ENCODE measurements at places on chromosomes 6 and 20.
A peak's percentile ranks its signal among the peaks of the same experiment; 100 is the strongest.

- no peak for DNase-seq
Observed at GRCh38 chr6:87785229-87785862, 83.3 kb upstream of the AKIRIN2 start.

DNA sequence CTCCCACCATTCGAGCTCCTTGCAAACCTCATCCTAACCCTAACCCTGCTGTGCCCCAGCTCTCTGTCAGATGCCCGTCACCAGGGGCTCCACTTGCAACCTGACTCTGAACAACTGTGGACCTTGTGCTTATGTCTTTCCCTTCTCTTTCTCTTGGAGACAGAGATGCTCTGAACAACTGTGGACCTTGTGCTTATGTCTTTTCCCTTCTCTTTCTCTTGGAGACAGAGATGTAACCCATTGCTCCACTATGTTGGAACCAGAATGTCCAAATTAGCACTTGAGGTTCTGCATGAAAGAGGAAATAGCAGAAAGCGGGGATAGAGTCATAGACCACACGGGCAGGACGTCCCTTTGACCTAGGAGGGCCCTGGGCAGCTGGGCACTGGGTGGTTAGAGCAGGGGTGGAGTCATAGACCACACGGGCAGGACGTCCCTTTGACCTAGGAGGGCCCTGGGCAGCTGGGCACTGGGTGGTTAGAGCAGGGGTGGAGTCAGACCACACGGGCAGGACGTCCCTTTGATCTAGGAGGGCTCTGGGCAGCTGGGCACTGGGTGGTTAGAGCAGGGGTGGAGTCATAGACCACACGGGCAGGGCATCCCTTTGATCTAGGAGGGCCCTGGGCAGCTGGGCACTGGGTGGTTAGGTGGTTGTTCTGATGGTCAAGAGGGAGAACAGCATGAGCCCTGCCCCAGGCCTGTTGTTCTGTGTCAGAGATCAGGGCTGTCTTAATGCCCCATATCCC lies 22.2 kb downstream of the PCMTD2 start:
- no peak for DNase-seq

GRCh38 chr6:152223636-152224035 lies 413.5 kb downstream of the SYNE1 start:
- DNase-seq: no peak

DNA sequence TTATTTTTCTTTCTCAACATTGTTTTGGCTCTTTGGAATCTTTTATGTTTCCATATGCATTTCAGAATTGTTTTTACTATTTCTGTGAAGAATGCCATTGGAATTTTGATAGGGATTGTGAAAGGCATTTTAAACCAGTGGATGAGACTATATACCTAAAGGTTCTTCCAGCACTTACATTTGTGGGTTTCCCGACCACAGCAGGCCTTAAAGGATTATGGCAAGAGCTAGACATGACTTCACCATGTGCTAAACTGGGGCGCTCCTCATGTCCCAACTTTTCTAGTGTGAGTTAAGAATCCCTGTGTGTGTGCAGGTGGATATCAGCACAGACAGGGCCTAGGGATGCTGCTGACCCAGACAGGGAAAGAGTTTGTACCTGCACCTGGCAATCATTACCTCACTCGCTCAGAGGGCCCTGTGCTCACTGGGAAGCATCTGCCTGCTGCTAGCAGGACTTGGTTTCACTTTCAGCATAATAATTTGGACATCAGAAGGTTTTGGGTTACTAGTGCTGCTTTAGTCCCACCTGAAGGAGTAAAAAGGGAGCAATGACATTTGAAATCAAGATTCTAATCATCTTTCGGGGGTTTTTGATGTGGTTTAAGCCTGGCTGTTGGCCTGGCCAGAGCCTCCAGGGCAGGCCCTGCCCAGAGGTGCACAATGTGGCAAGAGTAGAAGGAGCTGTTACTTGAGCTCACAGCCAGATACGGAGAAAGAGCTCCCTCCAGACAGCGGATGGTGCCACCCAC lies 137.1 kb downstream of the CDC5L start:
- no peak for DNase-seq

GRCh38 chr20:45629496-45630100 lies at the start of gene WFDC10A:
Gene WFDC10A, plus strand, starts transcription at chr20:45629739. Its CDS starts 75 bp downstream, at chr20:45629814.
- DNase-seq: peak; percentile 27

DNA sequence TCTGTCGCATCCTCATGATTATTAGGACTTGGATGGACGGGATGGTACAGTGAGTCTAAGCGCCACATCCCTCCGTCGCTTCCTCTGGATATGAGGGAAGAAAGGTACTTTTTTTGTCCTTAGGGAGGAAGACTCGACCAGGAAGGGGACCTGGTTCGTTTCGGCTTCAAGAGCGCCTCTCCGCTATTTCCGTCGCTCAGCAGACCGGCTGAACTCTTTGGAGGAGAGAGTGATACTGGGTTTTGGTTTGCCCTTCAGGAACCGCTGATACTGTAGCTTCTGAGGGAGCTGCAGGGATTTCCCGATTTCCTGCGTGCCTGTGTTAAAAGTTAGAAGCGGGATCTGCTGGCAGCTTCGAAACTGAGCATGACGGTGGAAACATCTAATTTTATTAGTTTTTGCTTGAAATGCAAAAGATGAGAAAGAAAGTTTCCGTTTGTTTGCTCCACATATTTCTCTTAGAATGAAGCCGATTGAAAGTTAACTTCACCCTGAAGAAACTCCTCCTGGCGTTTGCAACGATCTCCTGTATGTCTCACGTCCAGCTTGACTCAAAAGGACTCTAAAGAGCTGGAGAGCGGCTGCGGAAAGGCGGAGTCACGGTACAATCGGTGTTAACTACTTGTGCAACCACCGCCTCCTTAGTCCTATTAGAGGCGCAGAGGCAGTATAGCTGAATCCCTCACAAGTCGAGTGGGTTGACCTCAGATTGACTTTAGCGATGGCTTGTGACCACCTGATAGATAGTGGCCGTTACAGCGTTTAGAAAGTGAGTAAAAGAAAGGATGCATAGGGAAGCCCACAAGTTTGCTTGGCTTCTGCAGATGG lies 129.4 kb downstream of the TRIM27 start:
- DNase-seq: no peak

DNA sequence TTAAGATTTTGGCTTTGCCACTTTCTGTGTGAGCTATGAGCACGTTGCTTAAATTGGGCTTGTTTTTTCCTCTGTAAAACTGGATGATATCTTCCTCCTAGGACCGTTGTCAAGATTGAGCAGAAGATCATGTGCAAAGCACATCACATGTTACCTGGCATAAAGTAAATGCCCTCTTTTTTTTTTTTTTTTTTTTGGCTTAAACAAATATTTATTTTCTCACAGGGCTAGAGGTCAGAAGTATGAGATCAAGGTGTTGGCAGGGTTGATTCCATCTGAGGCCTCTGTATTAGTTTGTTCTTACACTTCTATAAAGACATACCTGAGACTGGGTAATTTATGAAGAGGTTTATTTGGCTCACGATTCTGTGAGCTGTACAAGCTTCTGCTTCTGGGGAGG lies 42.7 kb downstream of the TOX2 start:
- DNase-seq: no peak

- no peak for DNase-seq
Observed at GRCh38 chr20:5718896-5719595, 31.2 kb upstream of the SHLD1 start.

DNA sequence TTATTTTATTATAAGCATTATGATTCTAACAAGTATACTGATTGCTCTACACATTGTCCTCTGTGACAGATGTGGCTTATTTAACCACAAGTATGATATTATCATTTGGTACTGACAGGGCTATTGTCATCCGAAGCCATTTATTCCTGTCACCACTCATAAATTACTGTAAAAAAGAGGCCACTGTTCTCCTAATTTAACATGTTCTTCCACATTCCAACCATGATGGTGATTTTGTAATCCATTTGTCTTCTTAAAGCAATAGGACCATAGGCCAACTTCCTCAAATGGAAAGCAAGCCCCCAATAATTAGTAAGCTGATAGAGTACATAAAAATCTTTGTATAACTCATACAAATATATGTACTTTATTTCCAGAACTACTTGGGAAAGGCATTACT lies 50.6 kb downstream of the FUT9 start:
- DNase-seq: no peak

DNA sequence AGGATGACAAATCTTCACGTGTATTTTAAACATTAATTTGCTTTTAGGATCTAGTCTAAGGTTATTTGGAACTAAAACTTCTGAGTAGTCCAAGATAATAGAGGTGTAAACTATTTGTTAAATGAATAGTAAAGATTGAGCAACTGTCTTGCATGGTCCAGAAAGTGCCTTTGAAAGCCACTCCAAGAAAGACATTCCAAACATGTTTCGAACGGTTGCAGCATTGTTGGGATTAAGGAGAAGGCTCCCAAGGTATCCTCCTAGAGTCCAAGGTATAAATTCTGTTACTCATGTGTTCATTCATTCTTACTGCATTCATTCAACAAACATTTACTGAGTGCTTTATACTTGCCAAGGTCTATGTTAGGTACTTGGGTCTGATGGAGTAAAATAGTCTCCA lies 28.8 kb upstream of the MYLK2 start:
- no peak for DNase-seq

- no peak for DNase-seq
Observed at GRCh38 chr20:8082989-8083388, 49.1 kb upstream of the PLCB1 start.

GRCh38 chr20:953742-954141 lies 37.6 kb upstream of the ANGPT4 start:
- no peak for DNase-seq

GRCh38 chr20:40636486-40636885 lies 52.5 kb downstream of the MAFB start:
- no peak for DNase-seq

- no peak for DNase-seq
Observed at GRCh38 chr6:55016261-55016660, 158.1 kb upstream of the HCRTR2 start.

GRCh38 chr6:51257938-51258337 lies 439.3 kb downstream of the TFAP2B start:
- DNase-seq: no peak

GRCh38 chr6:151399679-151400078 lies 8.3 kb upstream of the ZBTB2 start:
- no peak for DNase-seq

- no peak for DNase-seq
Observed at GRCh38 chr20:25223179-25223661, 24.7 kb upstream of the PYGB start.

GRCh38 chr6:157445277-157446009 lies 64.5 kb downstream of the ZDHHC14 start:
- DNase-seq: no peak

GRCh38 chr6:158011478-158011920 lies 29.8 kb downstream of the SYNJ2 start:
- no peak for DNase-seq

GRCh38 chr20:53312957-53313356 lies 280.7 kb downstream of the ZNF217 start:
- no peak for DNase-seq

- no peak for DNase-seq
Observed at GRCh38 chr6:138032571-138032970, 74.6 kb downstream of the PERP start.

- DNase-seq: no peak
Observed at GRCh38 chr6:4378319-4378996, 243.1 kb upstream of the ECI2 start.

DNA sequence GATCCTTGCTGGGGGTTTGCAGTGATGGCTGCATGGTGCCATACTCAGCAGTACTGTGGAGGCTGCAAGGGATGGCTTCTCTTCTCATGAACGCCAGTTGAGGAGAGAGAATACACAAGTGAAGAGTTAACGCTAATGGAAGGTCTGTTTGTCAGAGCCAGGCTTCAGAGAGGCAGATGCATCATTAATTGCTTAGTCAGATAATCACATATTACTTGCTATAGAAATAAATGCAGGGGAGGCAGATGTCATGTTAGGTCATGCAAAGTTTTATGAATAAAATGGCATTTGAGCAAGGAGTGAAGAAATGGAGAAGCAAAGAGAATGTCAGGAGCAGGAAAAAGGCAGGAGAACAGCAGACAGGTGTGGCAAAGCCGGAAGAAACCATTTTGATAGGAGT lies 51.2 kb downstream of the CDS2 start:
- DNase-seq: no peak

GRCh38 chr20:23151885-23152284 lies 65.8 kb upstream of the CD93 start:
- no peak for DNase-seq

- DNase-seq: no peak
Observed at GRCh38 chr6:53664623-53665022, 933 bp downstream of the KLHL31 start.

GRCh38 chr6:166589337-166589731 lies 2.9 kb upstream of the RAMACL start:
- DNase-seq: no peak

DNA sequence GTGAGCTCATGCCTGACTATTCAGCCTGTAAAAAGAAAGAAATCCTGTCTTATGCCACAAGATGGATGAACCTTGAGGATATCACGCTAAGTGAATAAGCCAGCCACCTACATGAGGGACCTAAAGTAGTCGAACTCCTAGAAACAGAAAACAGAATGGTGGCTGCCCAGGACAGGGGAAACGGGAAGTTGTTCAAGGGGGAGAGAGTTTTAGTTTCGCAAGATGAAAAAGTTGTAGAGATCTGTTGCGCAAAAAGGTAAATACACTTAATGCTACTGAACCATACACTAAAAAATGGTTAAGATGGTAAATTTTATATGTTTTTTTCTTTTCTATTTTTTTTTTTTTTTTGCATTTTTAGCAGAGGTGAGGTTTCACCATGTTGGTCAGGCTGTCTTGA lies 74.1 kb upstream of the RALY start:
- no peak for DNase-seq

GRCh38 chr20:15154070-15154469 lies 816.7 kb upstream of the FLRT3 start:
- DNase-seq: no peak

All from stimulated activated CD4-positive, alpha-beta T cell treated with anti-CD3 and anti-CD28 coated beads, Interleukin-12 subunit alpha, Interleukin-12 subunit beta, amount 100 ng/mL, for 4 hours (primary cell).